ENCODE measurements at places on chromosomes 1 and 21.

- DNase-seq, result no peak
Observed at GRCh38 chr1:157968946-157969345, 24.5 kb upstream of the KIRREL1 start.

GRCh38 chr1:227401562-227402342 is 83.5 kb upstream of the CDC42BPA start:
- DNase-seq, result no peak

GRCh38 chr1:15945832-15946448 is 30.0 kb downstream of the ZBTB17 start:
- no peak for DNase-seq

- DNase-seq, result no peak
Observed at GRCh38 chr1:32204943-32205361, 519 bp upstream of the IQCC start.

GRCh38 chr21:45528028-45528705 is 14.1 kb downstream of the SLC19A1 start:
- no peak for DNase-seq

- DNase-seq, result no peak
Observed at GRCh38 chr1:26856181-26856580, 6.8 kb upstream of the SFN start.

- DNase-seq, result peak; percentile 13
Observed at GRCh38 chr1:161706482-161707347, at the start of gene FCRLA. Gene FCRLA, plus strand, starts transcription at chr1:161707229. Its CDS starts 36 bp downstream, at chr1:161707265.

DNA sequence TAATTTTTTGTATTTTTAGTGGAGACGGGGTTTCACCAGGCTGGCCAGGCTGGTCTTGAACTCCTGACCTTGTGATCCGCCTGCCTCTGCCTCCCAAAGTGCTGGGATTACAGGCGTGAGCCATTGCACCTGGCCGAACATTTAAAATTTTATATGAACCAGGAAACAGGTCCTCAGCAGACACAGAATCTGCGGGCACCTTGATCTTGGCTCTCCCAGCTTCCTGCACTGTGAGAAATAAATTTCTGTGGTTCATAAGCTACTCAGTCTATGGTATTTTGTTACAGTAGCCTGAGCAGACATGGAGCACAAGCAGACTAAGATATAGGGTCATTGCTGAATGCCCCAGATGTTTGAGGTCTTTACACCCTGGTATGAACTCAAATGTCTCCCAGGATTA is 23.6 kb upstream of the CTH start:
- no peak for DNase-seq

DNA sequence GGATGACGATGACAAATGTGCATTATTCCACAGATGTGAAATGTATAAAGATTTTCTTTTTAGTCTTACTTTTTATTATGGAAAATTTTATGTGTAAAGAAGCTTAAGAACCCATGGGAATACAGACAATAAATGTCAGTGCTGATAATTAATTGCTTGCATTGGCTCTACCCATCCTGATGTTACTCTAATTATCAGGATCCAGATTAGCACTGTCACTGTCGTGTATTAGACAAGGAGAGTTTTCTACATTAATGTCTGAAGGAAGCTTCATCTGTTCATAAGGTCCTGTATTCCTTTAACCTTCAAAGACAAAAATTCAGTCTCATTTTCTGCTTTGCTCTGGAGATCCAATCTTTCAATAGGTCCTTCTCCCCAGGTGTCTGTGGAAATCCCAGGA is 259.1 kb upstream of the ADAMTS5 start:
- no peak for DNase-seq

GRCh38 chr1:177301425-177302124 is 130.8 kb downstream of the BRINP2 start:
- DNase-seq, result no peak

- no peak for DNase-seq
Observed at GRCh38 chr1:8560611-8561544, 243.0 kb downstream of the SLC45A1 start.

DNA sequence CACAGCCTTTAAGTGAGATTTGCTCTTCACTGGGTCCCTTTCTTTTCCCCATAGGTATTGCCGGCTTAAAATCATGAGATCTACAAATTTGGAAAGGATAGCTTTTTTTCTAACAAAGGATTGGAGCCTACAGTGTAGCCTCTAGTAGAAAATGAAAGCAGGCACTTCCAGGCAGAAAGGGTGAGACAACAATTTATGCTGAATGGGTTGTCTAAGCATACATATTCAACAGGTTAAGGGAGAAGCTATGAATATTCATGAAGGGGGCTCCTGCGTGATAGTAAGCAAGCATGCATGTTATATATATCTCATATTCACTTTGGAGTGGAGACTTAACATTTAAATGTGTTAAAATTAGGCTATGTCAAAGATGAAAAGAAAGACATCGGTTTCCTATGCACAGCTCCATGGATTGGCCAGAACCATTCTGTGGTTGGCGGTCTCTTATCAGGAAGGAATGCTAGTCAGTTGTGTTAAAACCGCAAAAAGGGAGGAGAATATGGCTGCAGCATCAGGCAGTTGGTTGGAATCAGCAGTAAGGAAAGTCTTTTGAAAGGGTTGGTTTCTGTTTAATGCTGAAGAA is 66.0 kb downstream of the VCAM1 start:
- DNase-seq, result no peak

DNA sequence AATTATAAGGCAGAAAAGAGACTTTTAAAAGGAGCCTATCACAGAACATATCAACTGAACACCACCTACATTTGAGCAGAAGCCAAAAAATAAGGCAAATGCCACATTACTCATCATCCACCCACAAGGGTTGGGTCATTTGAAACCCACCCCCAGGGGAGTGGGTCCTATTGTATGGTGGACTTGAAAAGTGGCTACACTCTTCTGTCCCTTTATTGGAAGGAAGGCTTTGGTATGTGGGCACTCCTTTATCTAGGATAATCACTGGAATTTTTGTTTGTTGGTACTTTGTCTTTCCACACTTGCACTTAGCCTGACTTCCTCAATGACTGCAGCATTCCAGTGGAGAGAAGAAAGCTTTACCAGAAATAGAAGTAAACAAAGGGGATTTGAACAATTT is 157.2 kb upstream of the COL11A1 start:
- no peak for DNase-seq

GRCh38 chr1:11520531-11521233 is 41.7 kb downstream of the DISP3 start:
- DNase-seq, result no peak

DNA sequence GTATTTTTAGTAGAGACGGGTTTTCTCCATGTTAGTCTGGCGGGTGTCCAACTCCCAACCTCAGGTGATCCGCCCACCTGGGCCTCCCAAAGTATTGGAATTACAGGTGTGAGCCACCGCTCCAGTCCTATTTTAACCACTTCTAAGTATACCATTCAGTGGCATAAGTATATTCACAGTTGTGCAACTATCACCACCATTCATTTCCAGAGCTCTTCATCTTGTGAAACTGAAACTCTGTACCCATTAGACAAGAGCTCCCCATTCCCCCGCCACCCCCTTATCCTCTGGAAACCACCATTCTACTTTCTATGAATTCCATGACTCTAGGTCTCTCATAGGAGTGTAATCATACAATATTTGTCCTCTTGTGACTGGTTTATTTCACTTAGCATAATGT is 40.2 kb upstream of the CAMTA1 start:
- no peak for DNase-seq

- no peak for DNase-seq
Observed at GRCh38 chr1:22508991-22509390, 54.3 kb upstream of the EPHA8 start.

- DNase-seq, result no peak
Observed at GRCh38 chr1:83725735-83726360, 273.1 kb downstream of the TTLL7 start.
